ENCODE measurements at places on chromosomes 5 and 9.

DNA sequence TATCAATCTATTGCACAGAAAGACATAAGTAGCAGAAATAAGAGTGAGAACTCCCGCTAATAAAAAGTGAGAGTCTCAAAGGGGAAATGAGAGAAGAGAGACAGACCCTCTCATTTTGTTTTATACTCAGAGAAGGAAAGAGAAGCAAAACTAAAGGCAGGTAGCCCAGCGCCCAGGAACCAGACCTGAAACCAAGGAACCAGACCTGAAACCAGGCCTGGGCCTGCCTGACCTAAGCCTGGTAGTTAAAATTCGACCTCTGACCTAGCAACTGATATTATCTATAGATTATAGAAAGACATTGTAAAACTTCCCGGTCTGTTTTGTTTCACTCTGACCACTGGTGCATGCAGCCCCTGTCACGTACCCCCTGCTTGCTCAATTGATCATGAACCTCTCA is 134.5 kb upstream of the SEMA6A start:
- no peak for DNase-seq

GRCh38 chr5:136676685-136677084 is 311.3 kb upstream of the TRPC7 start:
- DNase-seq, result no peak

DNA sequence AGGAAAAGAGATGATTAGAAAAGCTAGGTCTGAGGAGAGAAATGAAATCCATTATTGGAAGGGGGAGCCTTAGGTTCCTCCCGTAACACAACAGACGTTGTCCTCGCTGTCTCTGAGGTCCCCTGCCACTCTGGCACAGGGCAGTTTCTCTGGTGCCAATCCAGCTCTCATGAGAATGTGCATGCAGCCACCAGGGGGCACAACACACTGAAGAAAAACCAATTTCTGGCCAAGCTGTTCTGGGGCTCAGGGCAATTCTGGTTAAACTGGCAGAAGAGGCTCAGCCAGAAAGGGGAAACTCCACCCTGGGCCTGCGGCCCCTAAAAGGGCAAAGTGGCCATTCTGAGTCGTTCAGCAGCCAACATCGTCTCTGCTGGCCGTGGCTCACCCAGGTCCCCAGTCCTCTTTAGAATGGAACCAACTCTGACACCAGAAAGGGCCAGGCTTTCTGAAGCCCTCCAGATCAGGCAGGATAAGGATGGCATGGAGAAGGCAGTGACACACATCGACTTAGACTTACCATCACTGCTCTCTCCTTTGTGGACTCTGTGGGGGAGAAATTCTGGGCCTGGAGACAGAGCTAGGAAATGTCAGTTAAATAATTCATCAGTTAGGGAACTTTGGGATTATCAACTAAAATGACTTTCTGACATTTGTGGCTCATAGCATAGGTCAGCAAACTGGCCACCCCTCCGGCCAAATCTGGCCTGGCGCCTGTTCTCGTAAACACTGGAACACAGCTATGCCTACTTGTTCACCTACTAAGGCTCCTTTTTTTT is 58.5 kb upstream of the GOLPH3 start:
- peak; percentile 51 for DNase-seq

DNA sequence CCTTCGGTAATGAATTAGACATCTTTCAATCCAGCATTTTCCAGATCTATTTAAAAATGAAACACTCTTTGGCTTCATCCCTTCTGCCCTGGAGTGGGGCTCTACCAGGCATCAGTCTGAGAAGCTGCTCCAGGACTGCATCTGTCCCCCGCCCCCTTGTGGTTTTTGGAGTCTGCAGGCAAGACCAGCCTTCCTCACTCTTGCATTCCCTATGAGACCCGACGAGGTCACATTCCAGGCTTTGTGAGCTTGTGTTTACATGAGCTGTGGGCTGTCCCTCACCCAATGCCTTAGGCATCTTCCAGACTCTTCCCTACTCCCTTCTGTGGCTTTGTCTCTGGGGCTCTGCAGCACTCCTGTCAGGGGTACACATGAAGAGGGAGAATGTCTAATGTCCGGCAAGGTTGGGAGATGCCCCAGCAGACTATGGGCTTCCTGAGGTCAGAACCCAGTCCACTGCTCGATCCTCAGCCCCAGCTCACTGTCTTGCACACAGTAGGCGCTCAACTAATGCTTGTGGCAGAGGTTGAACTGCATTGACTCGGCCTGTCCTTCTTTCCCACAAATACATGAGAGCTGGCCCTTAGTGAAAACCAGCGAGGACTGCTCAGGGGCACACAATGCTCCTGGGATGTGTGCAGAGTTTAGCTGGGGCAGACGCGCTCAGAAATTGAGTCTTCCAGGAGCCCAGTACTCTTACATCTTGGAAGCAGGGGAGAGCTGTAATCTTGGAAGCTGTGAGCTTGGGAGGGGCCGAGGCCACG is 11.7 kb upstream of the GADD45G start:
- DNase-seq, result no peak

GRCh38 chr9:129278391-129279237 is 100.6 kb upstream of the IER5L start:
- DNase-seq, result no peak

DNA sequence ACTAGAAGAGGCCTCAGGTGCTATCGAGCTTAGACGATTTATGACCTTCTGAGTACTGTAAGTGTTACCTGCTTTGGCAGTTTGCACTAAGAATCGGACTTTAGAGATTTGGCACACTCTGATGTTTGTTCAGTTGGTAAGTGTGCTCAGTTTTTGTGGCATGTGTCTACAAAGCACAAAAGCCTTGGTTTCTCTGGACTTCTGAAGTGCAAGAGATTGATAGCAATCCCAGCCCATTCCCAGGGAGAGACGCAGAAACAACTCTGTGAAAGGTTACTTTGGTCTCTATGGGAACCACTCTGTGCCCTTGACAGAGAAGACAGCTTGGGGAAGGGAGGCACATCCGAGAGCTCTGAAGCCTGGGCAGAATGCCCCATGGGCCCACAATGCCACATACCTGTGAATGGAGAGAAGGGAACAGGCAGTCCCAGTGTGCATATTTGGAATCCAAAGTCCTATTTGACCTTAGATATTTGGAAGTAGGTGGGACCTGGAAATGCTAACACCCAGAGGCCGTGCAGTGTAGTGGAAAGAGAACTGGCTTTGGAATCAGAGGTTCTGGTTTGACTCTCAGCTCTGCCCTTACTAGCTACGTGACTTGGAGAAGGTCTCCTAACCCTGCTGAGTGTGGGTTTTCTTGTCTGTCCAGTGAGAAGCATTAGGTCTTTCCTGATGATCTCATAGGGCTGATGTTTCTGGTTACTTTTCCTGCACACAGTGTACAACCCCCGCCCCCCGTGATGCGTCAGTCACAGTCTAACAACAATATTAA is 194.3 kb upstream of the VLDLR start:
- no peak for DNase-seq

DNA sequence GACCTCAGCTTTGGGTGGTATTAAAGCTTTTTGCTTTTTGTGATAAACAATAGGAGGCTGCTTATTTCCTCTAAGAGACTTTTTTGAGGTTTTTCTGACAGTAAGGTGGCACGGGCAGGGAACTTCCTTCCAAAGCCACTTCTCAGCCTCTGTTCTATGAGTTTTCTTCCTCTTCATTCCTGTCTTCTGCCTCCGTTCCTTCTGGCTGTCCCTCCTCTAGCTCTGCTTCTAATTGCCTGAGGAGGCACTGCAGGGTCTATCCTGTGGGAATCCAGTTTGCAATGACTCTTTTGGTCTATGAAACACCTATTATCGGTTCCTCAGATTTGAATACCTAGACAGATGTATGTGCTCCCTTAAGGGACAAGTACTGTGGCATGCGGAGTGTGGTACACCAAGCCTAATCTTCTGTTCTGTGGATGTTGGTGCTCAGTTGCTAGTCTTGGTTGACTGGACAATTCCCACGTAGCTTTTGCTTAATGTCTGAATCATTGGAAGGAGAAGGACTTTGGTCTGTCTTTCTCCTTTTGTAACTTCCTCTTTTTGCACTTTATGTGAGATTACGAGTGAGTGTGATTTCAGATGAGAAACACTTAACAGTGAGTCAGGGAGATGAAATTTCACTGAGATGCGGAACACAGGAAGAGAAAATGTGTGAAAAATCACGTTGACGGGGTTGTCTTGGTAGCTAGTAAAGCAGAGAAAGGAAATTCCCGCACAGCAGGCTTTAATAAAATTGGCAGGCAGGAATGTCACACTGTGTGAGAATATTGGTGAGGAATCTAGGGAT is 305.2 kb downstream of the EFNA5 start:
- DNase-seq, result no peak

- no peak for DNase-seq
Measured at GRCh38 chr9:125690679-125691078, 16.3 kb downstream of the MAPKAP1 start.

GRCh38 chr9:105059252-105059651 is 131.3 kb upstream of the ABCA1 start:
- no peak for DNase-seq

- no peak for DNase-seq
Measured at GRCh38 chr9:136700959-136701667, 11.3 kb upstream of the DIPK1B start.

DNA sequence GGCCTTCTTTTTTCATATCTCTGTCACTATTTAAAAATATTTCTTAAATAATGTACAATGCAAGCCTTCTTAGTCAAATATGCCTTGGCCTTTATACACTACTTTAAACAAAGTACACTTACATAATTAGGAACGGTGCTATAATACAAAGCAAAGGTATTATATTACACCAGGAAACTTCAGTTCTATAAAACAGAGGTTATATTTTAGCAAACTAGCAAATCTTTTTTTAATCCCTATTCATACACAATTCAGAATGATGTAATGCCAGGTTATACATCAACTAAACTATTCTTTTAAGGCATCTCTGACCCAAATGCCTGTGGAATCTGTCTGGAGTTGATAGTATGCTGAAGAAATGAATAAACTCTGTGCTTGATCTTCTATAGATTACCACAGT is 10.7 kb upstream of the LURAP1L start:
- no peak for DNase-seq

- no peak for DNase-seq
Measured at GRCh38 chr9:2190939-2191608, 175.9 kb downstream of the SMARCA2 start.

- DNase-seq, result no peak
Measured at GRCh38 chr9:1929722-1930244, 85.4 kb upstream of the SMARCA2 start.

DNA sequence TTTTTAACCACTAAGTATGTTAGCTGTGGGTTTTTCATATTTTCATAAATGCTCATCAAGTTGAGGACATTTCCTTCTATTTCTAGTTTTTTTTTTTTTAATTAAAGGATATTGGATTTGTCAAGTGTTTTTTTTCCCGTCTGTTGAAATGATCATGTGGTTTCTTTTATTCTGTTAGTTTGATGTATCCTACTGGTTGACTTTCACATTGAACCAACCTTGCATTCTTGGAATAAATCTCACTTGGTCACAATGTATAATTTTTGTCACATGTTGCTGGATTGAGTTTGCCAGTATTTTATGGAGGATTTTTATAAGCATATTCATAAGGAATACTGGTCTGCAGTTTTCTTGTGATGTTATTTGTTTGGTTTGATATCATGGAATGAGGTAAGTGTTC is 12.4 kb downstream of the FAM200C start:
- DNase-seq, result no peak

- DNase-seq, result no peak
Measured at GRCh38 chr9:118829334-118829733, 539.9 kb downstream of the BRINP1 start.

DNA sequence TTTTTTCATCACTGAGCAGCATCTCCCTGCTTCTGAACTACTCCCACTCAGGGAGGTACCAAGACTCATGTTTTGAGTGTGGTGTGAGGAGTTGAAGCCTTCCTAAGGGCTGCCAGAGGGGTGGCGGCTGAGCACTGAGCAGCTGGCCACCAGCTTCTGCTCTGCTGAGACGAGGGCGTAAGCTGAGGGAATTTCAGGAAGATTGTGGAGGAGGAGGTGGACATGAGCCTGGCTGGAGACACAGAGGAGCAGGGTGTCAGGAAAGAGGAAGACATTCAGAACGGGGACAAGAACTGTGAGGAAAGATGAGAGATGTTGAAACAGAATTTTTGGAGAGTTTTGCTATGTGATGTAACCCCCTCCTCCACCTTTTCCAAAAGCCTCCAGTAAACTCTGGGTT is 7.8 kb downstream of the LCP2 start:
- DNase-seq, result no peak

- no peak for DNase-seq
Measured at GRCh38 chr9:95229230-95229915, 88.1 kb downstream of the FANCC start.

DNA sequence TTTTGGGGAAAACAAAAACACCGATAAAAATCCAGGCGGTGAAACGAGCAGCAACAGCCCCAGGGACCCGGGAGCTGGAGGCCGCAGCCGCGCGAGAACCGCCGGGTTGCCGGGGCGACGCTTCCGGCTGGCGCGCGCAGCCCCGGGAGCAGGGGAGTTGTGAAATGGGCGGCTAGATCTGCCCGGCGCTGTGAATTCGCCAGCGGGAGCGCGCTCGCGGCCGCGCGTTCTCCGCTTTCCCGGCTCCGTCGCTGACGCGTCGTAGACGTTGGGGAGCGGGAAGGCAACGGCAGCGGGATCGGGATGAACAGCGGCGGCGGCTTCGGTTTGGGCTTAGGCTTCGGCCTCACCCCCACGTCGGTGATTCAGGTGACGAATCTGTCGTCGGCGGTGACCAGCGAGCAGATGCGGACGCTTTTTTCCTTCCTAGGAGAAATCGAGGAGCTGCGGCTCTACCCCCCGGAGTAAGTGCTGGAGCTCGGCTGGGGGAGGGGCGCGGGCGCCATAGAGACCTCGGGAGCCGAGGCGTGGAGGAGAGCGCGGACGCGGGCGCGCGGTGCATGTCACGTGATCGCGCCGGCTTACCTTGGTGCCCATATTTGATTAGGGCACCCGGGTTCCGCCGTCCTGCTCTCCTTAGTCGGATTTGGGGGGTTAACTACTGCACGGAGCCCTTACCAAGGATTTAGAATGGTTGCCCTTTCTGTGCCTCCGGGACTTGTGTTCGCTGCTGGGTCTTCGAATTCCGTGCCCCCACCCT is at the start of gene SREK1:
Gene SREK1 (plus strand): TSS at position 227 of the 760 bp plus-strand sequence. CDS start 77 bp downstream, at position 304.
- DNase-seq, result peak; percentile 90

DNA sequence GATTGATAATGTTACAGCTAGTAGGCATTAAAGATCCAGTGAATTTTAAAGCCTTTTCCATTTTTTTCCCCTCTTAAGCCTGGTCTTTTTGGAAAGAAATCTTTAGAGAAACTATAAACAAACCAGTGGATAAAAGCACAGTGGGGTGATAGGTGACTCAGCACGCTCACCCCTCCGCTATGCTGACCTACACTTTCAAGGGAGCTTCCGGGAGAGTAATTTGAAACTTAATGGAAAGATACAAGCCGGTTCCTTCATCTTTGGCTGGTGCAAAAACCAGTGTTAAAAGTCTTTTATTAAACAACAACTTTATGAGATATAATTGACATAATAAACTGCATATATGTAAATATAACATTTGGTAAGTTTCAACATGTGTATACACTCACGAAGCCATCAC is 27.0 kb upstream of the ALDOB start:
- DNase-seq, result no peak

DNA sequence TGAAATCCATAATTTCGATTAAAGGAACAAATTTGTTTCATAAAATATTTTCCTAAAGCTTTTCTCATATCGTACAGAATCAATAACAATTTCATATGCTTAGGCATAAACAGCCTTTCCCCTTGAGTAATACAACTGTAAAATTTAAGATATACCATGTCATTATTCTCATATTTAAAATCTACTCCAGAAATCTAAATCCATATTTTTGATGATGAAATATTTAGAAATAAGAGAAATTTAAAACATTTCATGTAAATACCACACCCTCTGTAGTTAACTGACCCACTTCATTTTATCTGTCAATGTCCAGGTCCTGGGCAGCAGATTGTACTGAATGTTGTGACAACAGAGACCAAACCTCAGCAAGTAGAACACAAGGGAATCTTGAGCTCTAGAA is 5.1 kb downstream of the POC5 start:
- no peak for DNase-seq

Measured in NCI-H2227 treated with DMSO at 0.1 percent for 48 hours (cell line).